ENCODE measurements at places on chromosomes 7 and 10. TPM values are rescaled to one million over a fixed set of nuclear protein-coding genes. Genes with fewer than 3 reads are reported as not detected.

MRC1 gene
- not detected for total RNA-seq

CPN1 gene
- not detected for total RNA-seq

GRCh38 chr10:54120806-54121205 lies 680.2 kb downstream of the PCDH15 start:
- no peaks in the 10 kb centered on the region for H3K4me1 ChIP-seq
- no peak overlapping the region for H3K4me3 ChIP-seq
- H3K27me3 ChIP-seq, result no peaks in the 10 kb centered on the region
- no peak overlapping the region for H3K27ac ChIP-seq

GRCh38 chr7:151446412-151446811 lies 6.5 kb upstream of the CRYGN start:
- peaks cover 8% of the 10 kb centered on the region for H3K4me1 ChIP-seq
- no peak overlapping the region for H3K27ac ChIP-seq
- H3K4me3 ChIP-seq, result no peak overlapping the region
- H3K27me3 ChIP-seq, result peaks cover 3% of the 10 kb centered on the region
- no peak for DNase-seq

DNA sequence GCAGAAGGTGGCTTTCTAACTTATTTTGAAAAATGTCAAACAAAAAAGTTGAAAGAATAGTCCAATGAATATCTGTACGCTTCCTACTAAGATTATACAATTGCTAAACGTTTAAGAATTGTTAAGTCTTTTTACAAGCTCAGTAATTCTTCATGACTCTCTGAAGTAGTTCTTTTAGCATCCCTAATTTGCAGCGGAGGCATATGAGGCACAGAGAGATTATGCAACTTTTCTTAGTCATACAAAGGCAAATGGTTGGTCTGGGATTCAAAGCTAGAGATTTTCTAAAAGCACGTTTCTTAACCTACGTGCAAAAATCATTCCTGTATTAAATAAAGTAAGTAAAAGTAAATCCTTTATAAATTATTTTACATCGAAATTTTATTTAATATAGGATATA lies 254.2 kb downstream of the MAGI2 start:
- H3K27me3 ChIP-seq, result no peaks in the 10 kb centered on the region
- no peak overlapping the region for H3K27ac ChIP-seq
- no peak overlapping the region for H3K4me3 ChIP-seq
- DNase-seq, result no peak
- H3K4me1 ChIP-seq, result no peaks in the 10 kb centered on the region
- no peaks in the 10 kb centered on the region for H3K36me3 ChIP-seq

GRCh38 chr10:117956972-117957371 lies 89.8 kb downstream of the RAB11FIP2 start:
- DNase-seq, result no peak
- H3K27ac ChIP-seq, result no peak overlapping the region
- peaks cover 11% of the 10 kb centered on the region for H3K4me1 ChIP-seq
- H3K36me3 ChIP-seq, result no peaks in the 10 kb centered on the region
- H3K27me3 ChIP-seq, result peaks cover 2% of the 10 kb centered on the region
- H3K4me3 ChIP-seq, result no peak overlapping the region

- H3K4me3 ChIP-seq, result peak overlapping the region; percentile 99
- peak; percentile 53 for DNase-seq
- H3K27me3 ChIP-seq, result no peaks in the 10 kb centered on the region
- peaks cover 4% of the 10 kb centered on the region for H3K36me3 ChIP-seq
- H3K27ac ChIP-seq, result peak overlapping the region; percentile 100
Measured at GRCh38 chr10:73744664-73744975, 448 bp downstream of the SEC24C start.

DNA sequence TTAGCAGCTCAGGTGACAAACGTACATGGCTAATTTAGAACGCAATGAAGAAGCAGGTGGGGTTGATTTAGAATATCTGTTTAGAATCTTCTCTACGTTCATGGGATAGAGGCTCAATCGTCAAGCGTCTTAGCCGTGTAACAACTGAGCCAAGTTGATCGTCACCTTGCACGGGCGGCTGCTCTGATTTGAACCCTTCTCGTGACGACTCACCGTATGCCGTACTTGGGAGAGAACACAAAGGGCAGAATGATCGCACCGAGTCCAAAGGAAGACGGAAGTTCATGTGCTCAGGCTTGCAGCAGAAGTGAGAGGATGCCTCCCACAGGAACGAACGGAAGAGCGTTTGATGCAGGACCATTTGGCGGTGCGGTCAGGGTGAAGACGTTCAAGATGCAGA lies 108.3 kb upstream of the TCERG1L start:
- no peak overlapping the region for H3K4me3 ChIP-seq
- no peak for DNase-seq
- H3K27ac ChIP-seq, result peak overlapping the region; percentile 2
- no peaks in the 10 kb centered on the region for H3K4me1 ChIP-seq
- peaks cover 10% of the 10 kb centered on the region for H3K27me3 ChIP-seq
- no peaks in the 10 kb centered on the region for H3K36me3 ChIP-seq
